SK-N-MC (cell line): ENCODE measurements at places on chromosomes 2 and 18.

DNA sequence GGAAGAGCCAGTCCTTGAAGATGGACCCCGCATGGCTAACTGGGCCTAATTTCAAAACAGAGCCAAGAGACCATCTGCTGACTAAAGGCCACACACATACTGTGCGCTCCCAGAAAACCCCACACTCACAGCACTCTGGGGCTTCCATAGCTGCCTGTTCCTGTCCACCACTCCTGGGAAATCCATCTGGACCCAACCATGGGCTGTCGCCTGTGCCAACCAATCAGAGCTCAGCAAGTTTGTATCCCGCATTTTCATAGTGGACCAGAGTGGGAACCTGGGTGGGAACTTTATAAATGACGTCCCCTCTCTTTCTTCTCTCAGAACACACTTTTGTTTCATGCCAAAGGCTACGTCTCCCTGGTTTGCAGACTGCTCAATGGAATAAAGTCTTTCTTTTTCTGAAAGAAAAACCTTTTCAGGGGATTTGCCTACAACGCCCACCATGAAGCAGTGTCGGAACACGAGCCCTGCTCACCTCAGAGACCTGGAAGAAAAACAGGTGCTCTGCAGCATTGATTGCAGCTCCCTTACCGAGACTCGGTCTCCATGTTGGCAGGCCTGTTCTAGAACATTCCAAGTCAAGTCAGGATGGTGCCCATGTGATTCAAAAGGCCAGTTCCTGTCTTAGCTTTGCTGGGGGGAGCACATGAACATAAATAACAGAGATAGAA, 137.2 kb upstream of the GPC1 start:
- DNase-seq = no peak

GRCh38 chr2:191385416-191386160, 140.4 kb downstream of the MYO1B start:
- DNase-seq = no peak

GRCh38 chr2:46663614-46664013, 184.2 kb downstream of the TMEM247 start:
- no peak for DNase-seq

GRCh38 chr2:10514743-10515142, 66.6 kb upstream of the ODC1 start:
- no peak for DNase-seq

DNA sequence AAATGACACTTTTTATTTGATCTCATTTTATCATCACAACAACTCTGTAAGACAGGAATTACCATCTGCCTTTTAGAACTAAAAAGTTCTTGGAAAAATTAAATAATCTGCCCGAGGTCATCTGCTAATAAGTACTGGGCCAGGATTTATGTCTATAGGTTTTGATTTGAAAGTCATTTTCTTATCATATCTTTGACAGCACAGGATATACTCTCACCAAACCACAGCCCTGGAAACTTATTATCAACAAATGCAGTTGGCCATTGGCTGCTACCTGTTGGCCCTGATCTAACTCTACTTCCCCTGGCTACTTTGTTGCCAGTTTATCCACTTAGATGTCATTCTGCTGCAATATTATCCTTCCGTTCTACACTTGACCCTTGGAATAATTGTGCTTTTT, 354.6 kb downstream of the RAD51AP2 start:
- DNase-seq = no peak

- no peak for DNase-seq
Measured at GRCh38 chr18:26634631-26635030, 86.3 kb upstream of the KCTD1 start.

GRCh38 chr2:159409116-159409800, 122.8 kb upstream of the WDSUB1 start:
- DNase-seq = no peak

DNA sequence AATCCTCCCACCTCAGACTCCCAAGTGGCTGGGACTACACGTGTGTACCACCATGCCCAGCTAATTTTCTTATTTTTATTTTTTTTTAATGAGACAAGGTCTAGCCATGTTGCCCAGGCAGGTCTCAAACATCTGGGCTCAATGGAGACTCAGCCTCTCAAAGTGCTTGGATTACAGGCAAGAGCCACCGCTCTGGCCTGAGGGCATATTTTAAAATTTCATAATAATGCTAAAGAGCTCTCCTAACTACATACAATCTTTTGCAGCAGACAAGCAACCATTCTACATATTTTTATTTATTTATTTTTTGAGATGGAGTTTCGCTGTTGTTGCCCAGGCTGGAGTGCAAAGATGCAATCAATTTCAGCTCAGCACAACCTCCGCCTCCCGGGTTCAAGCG, 207.0 kb downstream of the RAB3GAP1 start:
- DNase-seq = peak; percentile 51

- no peak for DNase-seq
Measured at GRCh38 chr2:203722411-203722810, 16.0 kb downstream of the CD28 start.
